ENCODE measurements at places on chromosomes 7 and 10.

- no peak for DNase-seq
Measured at GRCh38 chr10:71378336-71379117, 18.2 kb upstream of the CDH23 start.

- no peak for DNase-seq
Measured at GRCh38 chr7:94972296-94972695, 64.9 kb downstream of the PPP1R9A start.

- no peak for DNase-seq
Measured at GRCh38 chr10:117222976-117223692, 17.8 kb upstream of the SLC18A2 start.

- no peak for DNase-seq
Measured at GRCh38 chr7:1113548-1113885, 25.6 kb downstream of the GPER1 start.

DNA sequence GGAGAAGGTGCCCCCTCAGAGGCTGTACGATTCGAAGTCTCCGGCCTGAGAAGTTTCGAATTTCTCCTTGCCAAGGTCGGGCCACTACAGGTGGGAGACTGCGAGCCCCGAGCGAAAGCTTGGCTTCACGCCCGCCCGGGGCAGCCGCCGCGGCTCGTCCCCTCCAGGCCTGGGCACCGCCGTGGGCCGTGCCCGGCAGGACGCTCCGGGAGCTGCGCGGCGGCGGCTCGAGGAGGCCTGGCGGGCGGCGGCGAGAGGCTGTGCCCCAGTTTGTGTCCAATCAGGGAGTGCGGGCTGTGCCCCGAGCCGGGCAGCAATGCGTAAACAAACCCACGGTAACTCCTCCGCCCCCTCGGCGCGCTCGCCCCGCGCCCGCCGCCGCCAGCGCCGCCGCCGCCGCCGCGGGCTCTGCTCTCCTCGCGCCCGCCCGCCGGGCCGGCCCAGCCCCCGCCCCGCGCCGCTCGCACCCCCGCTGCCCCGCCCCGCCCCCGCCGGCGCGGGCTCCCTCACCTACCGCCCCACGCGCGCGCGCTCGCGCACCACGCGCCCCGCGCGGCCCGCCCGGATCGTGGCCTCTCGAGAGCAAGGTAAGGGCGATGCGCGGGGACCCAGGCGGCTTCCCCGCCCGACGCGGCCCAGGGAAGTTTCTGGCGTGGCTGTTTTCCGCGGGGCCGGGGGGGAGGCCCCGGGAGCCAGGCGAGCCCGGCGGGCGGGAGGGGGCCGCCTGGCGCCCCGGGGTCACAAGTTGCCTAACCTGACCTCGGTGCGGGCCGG, 57.8 kb upstream of the PCGF5 start:
- DNase-seq: peak; percentile 57

Data from fibroblast of pulmonary artery (primary cell).